ENCODE measurements at places on chromosomes 12 and 14.

- DNase-seq = no peak
Measured at GRCh38 chr14:56143025-56143424, 24.8 kb downstream of the PELI2 start.

DNA sequence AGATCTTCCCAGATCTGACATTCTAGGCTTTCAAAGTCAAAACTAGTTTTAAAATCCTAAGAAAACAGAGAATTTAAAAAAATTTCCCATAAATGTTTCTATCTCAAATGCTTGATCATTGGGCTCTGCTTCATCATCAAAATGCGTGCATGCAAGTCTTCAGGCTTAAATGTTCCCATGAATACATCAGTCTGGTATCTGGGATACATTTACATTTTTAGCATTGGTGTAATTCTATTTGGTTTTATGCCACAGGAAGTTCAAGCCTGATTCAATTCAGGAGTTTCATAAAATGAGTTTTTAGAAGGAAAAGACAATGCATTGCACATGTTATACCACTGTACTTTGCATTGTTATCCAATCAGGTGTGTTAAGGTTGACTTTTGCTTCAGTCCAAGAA lies 336.4 kb downstream of the PCNX1 start:
- no peak for DNase-seq

GRCh38 chr14:32713856-32714255 lies 224.8 kb upstream of the NPAS3 start:
- DNase-seq = no peak

- DNase-seq = no peak
Measured at GRCh38 chr12:24152270-24152669, 202.8 kb upstream of the SOX5 start.

GRCh38 chr14:43411841-43412240 lies 1095.2 kb downstream of the FSCB start:
- no peak for DNase-seq

DNA sequence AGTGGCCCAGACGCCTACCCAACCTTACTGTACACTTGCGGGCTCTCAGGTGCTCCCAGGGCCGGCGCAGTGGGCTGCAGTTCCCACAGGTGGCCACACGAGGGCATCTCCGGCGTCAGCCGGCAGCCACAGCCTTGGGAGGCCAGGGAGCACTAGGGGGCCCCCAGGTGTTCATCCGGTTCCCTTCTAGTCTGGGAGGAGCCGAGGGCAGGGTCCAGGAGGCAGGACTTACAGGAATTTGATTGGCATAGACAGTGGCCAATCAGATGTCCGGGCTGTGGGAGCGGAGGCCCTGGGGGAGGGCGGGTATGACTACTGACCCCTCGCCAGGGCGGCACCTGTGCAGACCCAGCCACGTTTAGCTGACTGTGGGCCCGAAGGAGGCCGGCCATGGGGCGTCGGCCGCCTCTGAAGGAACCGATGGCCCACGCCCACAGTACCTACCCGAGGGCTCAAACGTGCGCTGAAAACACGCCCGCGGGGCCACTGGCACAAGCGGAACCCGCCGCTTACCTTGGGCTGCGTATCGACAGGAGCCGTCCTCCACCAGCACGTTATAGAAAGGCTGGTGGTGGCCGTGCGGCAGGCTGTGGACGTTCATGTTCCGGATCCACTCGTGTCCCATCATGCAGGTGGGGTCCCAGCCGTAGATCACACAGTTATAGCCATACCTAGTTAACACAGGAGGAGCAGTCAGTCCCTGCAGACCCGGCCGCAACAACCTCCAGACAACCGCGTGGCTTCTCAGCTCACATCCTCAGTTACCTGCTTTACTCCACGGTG lies 34.8 kb downstream of the FBXO21 start:
- DNase-seq = peak; percentile 87

DNA sequence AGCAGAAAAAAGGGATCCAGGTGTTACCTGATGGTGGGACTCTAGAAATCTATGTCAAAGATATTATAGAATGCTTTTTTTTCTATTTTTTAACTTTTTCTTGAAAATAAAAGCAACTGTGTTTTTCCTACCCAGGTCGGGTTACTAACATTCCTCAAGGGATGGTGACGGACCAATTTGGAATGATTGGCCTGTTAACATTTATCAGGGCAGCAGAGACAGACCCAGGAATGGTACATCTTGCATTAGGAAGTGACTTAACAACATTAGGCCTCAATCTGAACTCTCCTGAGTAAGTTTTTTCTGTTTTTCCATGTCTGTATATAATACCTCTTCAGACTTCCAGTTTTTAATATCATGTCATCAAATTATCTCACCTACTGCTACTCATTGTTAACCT lies 27.6 kb upstream of the KCNMB4 start:
- DNase-seq = no peak

GRCh38 chr12:25557830-25558436 lies 4.8 kb upstream of the LMNTD1 start:
- no peak for DNase-seq

- DNase-seq = no peak
Measured at GRCh38 chr12:88416155-88416554, 164.1 kb downstream of the KITLG start.

DNA sequence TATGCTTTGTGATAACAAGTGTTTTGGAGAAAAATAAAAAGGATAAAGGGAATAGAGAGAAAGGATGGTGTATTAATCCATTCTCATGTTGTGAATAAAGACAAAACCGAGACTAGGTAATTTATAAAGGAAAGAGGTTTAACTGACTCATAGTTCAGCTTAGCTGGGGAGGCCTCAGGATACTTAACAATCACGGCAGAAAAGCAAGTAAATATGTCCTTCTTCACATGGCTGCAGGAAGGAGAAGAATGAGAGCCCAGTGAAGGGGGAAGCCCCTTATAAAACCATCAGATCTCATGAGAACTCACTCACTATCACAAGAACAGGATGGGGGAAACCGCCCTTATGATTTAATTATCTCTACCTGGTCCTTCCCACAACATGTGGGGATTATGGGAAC lies 18.1 kb upstream of the C12orf42 start:
- DNase-seq = no peak

DNA sequence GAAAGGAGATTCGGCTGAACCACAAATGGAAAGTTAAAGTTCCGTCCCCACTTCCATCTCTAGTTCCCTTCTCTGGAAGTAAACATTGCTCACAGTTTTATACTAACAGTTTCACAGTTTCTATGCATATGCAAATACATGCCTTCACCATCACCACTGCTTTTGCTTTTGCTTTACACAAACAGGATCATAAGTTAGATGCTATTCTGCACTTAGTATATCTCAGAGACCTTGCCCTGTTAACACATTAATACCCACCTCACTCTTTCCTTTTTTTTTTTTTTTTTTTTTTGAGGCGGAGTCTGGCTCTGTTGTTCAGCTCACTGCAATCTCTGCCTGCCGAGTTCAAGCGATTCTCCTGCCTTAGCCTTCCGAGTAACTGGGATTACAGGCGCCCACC lies 890 bp downstream of the TEP1 start:
- DNase-seq = no peak

DNA sequence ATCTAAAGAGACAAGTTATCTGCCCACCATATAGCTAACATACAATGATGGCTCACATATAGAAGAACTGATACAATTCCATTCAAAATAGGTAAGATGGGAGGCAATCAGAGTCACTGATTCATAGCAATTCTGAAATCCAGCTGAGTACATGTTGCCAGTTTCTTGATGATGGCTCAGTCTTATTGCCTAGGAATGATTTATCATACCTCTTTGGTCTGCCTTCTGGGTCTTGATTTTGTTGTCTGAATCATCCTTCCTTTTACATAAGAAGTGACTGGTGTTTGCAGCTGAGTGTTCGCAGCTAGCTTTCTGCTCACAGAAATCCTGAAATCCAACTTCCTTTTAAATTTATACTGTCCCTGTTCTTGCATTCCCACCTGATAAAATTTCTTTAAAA lies 463.2 kb upstream of the MGAT4C start:
- DNase-seq = no peak

DNA sequence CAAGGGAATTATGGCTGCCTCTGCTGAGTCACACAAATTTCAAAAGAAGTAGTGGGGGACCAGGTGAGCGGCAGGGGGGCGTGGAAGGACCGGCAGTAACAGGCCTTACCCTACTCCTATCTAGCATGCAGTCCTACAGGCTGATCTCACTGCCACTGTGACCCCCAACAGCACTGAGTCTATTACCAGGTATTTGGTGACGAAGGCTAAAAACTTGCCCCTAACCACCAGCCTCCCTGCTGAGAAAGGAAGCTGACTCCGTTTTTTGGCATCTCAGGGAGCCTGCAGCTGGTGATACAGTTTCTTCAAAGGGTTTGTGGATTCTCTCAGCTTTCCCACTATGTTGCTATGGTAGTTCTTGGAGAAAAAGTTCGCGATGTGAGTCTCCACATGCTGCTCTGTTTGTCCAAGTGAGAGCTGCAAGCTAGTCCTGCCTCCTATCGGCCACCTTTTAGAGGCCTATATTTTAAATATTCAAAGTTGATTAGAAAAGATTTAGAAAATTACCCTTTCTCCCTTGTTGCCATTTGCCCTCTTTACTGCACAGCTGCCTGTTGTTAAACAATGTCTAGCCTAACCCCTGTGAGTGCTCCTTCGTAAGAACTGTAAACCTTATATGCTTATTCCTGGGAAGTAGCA lies 57.1 kb upstream of the SLCO1B1 start:
- no peak for DNase-seq

DNA sequence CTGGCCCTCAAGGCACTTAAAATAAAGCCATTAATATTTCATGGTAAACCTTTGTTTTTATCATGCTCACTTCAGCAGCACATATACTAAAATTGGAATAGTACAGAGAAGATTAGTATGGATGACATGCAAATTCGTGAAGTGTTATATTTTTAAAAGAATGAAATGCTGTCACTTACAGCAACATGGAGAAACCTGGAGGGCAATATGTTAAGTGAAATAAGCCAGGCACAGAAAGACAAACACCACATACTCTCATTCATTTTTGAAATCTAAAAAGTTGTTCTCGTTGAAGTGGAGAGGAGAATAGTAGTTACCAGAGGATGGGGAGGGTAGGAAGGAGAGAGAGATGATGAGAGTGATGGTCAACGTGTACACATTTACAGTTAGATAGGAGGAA lies 45.4 kb upstream of the ATP2B1 start:
- DNase-seq = no peak

- no peak for DNase-seq
Measured at GRCh38 chr12:9745199-9745598, 12.3 kb upstream of the CLECL1 start.

DNA sequence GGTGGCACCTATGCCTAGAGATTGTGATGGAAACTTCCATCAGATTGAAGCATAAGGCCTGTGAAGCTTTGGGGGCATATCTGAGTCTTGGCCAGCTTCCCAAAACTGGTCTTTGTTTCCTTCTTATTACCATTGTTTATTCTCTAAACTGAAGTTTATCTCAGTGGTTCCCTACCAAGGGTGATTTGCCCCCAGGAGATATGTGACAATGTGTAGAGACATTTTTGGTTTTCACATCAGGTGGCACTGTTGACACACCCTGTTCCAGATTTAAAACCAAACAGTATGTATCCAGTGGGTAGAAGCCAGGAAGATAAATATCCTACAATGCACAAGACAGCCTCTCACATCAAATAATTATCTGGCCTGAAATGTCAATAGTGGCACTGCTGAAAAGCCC lies 22.1 kb downstream of the RASSF9 start:
- no peak for DNase-seq

DNA sequence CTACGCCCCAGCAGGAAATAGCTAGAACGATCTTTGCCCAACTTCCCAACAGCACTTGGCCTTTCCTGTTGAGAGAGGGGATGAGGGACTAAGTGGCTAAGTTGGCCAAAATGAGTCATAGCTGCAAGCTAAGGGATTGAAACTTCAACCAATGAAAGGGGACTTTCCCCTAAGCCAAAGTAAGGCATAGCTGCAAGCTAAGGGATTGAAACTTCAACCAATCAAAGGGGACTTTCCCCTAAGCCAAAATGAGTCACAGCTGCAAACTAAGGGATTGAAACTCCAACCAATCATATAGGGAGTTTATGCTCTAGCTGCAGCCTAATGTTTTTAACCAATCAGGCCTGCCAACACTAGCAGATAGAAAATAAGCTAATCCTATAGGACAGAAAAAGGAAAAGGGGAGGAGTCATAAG lies 100.5 kb upstream of the SSTR1 start:
- peak; percentile 61 for DNase-seq

DNA sequence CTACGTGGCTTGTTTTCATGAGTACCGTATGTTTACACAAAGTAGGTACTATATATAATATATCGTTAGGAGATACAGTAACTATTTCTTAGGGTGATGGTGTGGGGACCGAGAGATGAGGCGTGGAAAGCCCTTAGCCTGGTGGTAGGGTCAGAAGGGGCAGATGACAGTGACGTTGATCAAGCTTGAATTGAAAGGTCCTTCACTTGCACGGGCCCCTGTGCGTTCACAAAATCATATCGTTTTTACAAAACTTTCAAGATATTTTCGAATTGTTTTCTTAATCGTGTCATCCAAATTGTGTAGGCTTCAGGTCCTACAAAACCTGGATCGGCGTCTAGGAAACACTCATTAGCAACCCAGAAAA lies 881 bp upstream of the SOS2 start:
- no peak for DNase-seq

GRCh38 chr12:91120781-91121180 lies 9.5 kb upstream of the LUM start:
- no peak for DNase-seq

GRCh38 chr12:24948757-24949722 lies at the start of gene BCAT1:
Gene BCAT1 (minus strand): TSS chr12:24949101. CDS start chr12:24948932, 169 bp downstream.
- peak; percentile 86 for DNase-seq

DNA sequence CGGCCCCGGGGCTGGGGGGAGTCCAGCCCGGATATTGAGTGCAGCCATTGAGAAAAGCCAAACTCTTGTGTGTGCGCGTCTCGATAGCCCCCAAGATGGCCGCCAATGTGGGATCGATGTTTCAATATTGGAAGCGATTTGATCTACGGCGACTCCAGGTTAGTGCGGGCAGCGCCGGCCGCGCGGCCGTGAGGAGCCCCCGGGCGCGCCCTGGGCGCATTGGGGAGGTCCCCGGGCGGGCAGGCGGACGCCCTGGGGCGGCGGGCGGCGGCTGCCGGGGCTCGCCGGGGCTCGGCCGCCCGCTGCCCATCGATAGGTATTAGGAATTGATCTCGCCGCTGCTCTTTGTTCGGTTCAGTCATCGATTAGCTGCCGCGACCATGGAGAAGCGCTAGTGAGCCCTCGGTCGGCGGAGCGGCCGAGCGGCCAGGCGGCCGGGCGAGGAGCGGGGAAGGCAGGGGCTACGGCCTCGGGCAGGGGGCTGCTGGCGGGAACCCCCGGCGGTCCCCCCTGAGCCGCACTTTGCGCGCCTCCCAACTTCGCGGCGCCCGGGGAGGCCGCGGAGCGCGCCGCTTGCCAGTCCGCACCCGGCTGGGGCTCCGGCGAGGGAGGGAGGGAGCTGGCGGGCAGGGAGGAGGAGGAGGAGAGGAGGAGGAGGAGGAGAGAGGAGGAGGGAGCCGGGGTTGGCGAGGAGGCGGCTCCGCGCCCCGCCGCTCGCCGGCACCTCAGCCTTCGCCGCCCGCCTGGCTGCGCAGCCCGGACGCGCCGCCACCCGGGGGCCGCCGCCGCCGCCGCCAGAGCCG lies 113.9 kb upstream of the MYL2 start:
- no peak for DNase-seq

- no peak for DNase-seq
Measured at GRCh38 chr12:57390174-57390573, 40.7 kb downstream of the R3HDM2 start.
